CD4-positive, alpha-beta T cell treated with Interleukin-1 beta for 1 hour (primary cell): ENCODE measurements at places on chromosomes 5 and 9.

DNA sequence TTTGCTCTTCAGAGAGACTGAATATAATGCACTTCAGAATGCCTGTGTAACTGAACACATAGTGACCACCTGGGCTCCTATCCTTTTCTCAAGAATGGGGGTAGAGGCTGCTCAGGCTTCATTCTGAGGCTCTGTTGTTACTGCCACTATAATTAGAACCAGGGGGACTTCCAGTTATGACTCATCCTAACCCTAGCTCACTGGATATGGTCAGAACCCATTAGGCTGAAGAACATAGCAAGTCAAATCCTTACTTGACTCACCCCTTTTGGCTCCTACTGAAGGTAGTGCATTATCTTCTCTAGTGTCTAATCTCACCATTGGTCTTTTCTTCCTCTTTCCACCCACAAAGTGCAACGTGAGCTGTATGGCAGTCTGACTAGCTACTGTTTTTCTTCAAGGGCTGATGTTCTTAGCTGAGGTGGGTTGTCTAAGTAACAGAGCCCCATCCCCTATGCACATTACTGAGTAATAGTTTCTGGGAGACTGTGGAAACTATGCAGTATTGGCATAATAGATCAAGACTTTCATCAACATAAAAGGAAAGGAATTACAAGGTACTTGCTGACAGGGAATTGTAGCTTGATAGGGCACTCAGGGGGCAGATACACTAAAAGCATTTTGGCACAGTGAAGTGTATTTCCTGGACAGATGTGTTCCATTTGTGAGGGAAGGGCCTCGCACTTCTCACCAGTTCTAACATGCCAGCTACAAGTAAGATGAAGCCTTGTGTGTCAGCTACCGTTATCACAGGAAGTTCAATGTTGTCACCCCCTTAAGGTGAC is 431.0 kb upstream of the MEF2C start:
- no peak for DNase-seq

GRCh38 chr9:73951147-73951546 is 546.0 kb upstream of the RORB start:
- DNase-seq = no peak

- no peak for DNase-seq
Measured at GRCh38 chr9:13461414-13461991, 182.0 kb upstream of the MPDZ start.

DNA sequence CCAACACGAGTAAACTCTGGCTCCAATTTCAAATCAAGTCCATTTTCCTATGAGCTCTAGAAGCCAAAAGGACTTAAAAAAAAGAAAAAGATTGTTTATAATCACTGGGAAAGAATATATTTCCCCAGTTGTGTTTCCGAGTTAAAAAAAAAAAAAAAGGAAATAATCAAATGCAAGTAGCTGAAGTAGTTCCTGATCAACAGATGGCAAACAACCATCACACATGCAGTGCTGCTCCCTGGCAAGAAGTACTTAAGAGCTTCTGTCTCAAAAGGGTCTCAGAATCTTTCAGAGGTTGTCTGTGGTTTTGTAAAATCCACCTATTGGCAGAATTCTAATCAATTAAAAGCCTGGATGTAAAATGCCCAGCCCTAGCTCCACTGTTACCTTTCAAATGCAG is 387.9 kb downstream of the RAB3C start:
- DNase-seq = no peak

- no peak for DNase-seq
Measured at GRCh38 chr9:24035816-24036215, 209.8 kb upstream of the ELAVL2 start.

GRCh38 chr9:126403397-126403796 is 76.8 kb downstream of the MVB12B start:
- DNase-seq = no peak

- DNase-seq = no peak
Measured at GRCh38 chr5:101878190-101878589, 417.9 kb downstream of the SLCO4C1 start.

DNA sequence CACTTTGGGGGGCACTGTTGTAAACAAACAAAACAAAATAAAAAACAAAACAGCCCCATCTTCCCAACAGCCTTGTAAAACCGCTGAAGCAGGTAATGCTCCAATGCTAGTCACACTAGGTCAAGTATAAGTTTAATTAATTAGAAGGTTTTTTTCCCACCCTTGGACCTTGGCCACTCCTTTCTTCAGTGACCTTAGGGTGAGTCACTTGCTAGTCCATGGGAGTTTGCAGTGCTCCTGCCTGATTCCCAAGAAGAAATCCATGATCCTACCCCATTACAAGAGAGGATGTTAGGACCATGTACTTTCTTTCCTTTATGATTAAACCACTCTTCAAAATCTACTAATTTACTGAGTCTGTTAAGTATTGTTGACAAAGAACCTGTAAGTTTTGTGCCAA is 192.2 kb upstream of the CDKN2B start:
- DNase-seq = no peak

DNA sequence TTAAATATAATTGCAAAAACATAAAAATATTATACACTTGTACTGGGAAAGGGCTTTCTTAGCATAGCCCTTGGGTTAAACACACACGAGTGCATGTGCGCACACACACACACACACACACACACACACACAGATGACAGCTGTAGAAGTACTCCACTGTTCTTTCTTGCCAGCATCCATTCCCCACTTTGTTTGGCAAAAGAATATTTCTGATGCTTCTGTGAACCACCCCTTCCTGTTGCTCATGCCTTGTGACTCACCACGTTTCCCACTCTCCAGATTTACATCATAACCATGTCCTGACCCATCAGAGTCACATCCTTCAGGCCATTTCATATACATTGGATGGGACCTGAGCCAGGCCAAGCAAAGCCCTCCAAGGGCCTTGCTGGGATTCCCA is 280.1 kb downstream of the DNAH5 start:
- no peak for DNase-seq

GRCh38 chr5:163460562-163461171 is at the start of gene HMMR:
HMMR (plus strand) TSS chr5:163460632; CDS start chr5:163460693, 61 bp downstream.
- no peak for DNase-seq

DNA sequence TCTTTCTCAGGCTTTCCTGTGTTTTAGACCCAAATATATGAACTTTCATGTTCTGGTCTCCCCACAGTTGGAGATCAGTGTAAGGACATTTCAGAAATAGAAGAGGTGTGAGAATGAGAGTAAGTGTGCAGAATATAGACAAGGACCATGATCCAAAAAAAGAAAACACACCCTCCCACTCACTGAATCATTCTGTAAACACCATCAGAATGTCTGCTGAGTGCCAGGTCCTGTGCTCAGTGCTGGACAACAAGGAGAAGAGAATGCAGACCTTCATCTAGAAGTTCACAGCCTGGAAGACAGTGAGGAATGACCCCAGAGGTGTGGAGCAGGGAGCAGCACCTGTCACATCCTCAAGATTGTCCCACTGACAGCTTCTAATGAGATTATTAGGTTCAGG is 19.1 kb upstream of the SH3RF2 start:
- DNase-seq = no peak

DNA sequence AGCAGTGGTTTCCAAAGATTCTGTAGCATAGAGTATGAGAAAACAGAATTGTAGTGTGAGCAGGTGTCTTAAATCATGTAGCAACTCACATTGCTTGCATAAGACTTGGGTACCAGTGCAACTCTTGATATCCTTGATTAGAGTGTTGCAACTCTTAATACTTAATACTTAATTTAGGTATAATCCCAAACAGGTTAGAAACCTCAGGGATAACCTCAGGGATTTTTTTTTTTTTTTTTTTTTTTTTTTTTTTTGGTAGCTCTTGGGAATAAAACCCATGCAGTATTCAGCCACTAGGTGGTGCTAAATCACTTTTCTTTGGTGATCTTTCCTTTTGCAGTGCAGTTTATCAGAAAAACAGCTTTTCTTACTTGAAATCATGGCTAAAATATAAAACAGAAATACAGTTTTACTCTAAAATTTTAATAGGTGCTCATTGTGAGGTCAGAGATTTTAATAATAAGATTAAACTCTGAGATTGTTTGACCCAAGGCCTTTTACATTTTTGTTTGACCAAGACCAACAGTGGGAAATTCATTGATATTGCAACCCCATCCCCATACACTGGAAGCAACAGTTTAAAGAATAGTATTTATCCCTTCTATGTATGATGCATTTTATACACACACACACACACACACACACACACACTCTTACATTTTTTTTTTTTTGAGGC is 55.3 kb downstream of the ERAP1 start:
- no peak for DNase-seq

DNA sequence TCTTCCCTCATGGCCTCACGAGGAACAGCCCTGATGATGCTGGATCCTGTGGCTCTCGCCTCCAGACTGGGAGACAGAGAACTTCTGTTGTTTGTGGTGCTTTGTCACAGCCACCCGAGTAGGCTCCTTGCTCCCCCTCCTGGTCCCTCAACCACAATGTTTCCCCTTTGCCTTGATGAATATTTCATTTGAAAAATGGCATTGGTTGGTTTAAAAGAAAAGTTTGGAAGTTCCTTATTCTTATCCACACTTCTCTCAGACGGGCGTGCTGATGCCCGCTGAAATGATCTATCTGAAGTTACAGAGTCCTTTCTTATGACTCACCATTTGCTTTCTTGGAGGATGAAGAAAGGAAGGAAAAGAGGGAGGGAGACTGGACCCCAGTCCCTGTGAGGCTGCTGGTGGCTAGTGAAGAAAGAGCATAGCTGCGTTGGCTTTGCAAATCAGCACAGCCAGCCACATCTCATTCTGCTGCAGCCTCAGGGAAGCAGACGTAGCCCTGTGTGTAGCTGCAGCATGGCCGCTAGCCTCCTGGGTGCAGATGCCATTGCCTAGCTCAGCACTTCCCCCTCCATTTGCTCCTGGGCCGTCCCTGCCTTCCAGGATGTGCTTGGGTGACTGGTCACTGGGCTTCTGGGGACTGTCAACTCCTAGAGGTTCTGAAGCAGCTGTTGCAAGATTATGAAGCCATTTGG is 185.9 kb downstream of the ERCC6L2 start:
- peak; percentile 51 for DNase-seq

- no peak for DNase-seq
Measured at GRCh38 chr5:63553073-63553472, 409.2 kb downstream of the HTR1A start.

- DNase-seq = no peak
Measured at GRCh38 chr9:116405321-116405720, 251.7 kb downstream of the PAPPA start.

GRCh38 chr5:638501-639252 is 26.5 kb downstream of the CEP72 start:
- no peak for DNase-seq
